ENCODE measurements at places on chromosomes 7 and 10.

DNA sequence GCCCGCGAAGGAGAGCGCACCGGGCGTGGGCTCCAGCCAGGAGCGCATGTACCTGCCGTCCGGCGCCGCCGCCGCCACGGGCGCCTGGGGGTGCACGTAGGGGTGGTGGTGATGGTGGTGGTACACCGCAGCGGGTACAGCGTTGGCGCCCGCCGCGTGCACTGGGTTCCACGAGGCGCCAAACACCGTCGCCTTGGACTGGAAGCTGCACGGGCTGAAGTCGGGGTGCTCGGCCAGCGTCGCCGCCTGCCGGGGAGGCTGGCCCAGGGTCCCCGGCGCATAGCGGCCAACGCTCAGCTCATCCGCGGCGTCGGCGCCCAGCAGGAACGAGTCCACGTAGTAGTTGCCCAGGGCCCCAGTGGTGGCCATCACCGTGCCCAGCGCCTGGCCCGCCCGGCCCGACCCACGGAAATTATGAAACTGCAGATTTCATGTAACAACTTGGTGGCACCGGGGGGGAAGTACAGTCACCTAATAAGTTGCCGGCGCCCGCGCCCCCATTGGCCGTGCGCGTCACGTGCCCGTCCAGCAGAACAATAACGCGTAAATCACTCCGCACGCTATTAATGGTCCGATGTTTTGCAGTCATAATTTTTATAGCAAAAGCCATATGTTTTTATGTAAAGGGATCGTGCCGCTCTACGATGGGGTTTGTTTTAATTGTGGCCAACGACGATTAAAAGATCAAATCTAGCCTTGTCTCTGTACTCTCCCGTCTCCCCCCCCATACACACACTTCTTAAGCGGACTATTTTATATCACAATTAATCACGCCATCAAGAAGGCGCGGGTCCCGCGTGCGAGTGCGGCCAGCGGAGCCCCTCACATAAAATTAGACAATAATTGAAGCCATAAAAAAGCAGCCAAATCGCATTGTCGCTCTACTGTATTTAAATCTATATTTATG, at the start of gene HOXA9:
TSS of gene HOXA9 (minus strand) at position 449 of the 907 bp plus-strand sequence. CDS start at position 369, 80 bp downstream.
- DNase-seq = no peak

DNA sequence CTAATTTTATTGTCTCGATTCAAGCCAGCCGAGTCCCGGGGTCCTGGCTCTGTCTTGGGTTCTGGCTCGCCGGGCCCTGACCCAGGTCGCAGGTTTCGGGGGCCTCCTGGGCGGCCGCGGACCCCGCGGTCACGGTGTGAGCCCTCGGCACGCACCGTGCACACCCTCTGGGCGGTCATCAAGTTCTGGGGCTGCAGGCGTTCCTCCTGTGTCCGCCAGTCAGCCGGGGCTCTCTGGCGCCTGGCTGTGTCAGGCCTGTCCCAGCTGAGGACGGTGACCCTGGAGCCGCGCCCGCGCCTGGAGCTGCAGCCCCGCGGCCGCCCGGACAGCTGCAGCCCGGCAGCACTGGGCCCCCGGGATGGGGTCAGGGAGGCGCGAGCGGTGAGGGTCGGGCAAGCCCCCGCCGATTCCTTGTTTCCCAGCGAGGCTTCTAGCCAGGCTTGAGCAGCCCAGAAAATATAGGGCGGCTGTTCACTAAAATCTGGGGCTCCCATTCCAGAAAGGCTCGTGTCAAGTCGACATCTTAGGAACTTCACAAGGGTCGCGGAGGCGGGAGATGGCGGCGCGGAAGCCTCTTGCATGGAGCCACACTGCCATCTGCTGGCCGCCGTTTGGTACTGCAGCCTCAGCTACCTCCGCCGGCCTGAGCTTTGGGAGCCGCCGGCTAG, 4.2 kb upstream of the HOXA7 start:
- peak; percentile 77 for DNase-seq

DNA sequence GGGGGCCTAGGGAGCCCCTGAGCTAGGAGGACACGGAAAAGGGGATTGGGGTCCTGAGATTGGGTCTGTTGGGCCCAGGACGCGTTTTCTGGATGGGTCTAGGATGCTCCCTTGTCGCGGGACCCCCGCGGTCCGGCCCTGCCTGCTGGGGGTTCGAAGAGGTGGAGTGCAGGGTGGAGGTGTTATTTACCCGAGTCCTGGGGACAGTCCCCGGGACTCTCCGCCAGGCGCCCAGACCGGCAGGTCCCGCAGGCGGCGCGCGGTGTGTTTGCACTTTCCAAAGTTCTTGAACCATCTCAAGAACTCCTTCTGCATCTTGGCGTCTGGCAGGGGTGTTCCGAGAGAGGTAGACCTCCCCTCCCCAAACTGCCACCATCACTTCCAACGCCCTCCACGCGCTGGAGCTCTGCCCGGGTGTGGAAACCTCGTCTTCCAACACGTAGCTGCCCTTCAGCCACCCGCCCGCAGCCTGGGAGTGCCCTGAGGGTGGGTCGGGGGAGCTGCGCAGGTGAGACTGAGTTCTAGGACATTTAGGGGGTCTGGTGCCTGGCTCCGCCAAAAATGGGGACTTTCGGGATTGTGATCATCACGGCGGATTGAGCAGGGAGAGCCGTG, 569 bp downstream of the CAV1 start:
- no peak for DNase-seq

- DNase-seq = no peak
Measured at GRCh38 chr7:106773228-106773627, 91.9 kb upstream of the PIK3CG start.

- no peak for DNase-seq
Measured at GRCh38 chr7:158582089-158582456, 5.5 kb downstream of the PTPRN2 start.

- DNase-seq = no peak
Measured at GRCh38 chr7:80244206-80244916, 109.7 kb downstream of the GNAI1 start.

DNA sequence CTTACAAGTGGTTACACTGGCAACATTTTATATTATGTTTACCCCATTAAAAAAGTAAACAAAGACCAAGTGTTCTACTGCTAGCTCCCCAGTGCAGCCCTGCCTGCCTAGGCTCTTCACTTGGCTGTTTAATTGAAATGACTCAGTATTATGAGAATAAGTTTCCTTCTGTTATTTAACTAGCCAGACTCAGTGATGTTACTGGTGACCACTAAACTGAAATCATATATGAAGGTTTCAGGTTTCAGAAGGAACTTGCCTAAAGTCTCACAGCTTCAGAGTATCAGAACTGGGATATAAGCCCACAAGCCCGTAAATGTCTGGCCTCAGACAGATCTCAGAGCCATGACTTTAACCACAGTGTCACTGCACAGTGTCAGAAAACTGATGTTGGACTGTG, 66.8 kb upstream of the EXOC4 start:
- DNase-seq = no peak

DNA sequence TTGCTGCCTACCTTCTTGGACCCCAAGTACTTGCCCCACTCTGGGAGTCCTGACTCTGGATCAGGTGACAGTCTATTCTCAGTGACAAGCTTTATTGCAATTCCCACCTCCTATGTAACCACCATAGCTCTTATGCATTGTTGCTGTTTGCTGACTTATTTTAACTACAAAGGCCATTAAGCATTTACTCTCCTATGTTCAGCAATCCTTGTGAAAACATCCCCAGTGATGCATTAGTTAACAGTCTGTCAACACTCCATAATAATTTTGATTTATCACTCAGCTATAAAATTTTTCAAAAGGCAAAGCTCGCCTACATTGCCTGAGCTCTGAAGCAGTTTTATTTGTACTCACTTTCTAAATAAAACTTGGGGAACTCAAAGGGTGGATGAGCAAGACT, 871.8 kb upstream of the SORCS1 start:
- DNase-seq = no peak

GRCh38 chr7:74061840-74062539, 21.6 kb upstream of the LIMK1 start:
- no peak for DNase-seq

DNA sequence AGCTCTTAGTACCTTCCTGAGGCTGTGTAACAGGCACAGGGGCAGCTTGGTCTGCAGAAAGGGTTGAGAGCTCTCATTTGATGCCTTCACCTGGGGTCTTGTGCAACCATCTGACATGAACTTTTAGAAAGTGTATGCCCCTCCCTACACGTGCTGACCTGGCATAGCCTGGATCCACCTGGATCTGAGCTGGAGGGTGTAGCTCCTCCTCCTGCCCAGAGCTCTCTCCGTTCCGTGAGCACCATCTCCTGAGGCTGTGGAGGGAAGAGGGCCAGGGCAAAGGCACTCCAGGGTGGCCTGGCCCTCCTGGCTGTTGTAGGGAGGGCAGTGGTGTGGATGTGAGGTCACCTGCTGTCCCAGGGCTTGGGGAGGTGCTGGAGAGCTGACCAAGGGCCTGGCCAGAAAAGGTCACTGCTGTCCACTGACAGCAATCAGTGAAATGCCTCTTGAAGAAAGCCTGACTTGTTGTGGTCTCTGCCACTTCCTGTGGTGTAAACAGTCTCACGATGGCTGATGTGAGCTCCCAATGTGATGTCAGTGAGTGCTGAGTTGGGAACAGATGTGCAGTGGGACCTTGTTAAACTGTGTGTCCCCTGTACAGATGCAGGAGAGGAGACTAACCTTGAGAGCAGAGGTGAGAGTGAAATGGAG, 23.0 kb downstream of the AMZ1 start:
- no peak for DNase-seq

GRCh38 chr10:59577984-59578383, 131.7 kb downstream of the SLC16A9 start:
- DNase-seq = no peak

DNA sequence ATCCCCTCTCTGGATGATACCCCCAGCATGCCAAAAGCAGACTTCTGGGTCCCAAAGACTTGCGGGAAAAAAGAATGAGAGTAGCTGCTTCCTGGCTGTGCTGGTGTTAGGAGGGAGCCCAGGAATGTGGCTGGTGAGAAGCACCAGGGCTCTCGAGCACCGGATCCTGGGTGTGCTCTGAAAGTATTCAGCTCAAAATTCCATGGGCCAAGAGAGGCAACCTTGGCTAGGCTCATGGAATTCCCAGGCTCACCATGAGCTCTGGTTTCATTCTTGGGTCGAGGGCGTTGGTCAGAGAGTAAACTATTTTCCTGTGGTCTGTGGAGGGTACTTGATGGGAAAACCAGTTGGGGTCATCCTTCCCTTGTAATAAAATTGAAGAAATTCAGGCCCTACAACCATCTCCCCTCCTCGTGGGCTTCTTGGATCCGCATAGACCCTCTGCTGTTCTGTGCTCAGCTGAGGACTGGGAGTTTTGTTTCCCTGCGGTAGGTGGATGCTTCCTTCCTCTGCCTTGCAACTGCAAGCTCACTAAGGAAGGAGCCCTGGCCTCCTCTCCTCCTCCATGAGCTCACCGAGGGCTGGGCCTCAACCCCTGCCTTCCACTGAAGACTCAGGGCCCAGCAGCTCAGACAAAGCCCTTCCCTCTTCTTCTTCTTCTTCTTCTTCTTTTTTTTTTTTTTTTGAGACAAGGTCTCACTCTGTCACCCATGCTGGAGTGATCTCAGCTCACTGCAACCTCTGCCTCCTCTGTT, 34.5 kb upstream of the AQP1 start:
- no peak for DNase-seq

DNA sequence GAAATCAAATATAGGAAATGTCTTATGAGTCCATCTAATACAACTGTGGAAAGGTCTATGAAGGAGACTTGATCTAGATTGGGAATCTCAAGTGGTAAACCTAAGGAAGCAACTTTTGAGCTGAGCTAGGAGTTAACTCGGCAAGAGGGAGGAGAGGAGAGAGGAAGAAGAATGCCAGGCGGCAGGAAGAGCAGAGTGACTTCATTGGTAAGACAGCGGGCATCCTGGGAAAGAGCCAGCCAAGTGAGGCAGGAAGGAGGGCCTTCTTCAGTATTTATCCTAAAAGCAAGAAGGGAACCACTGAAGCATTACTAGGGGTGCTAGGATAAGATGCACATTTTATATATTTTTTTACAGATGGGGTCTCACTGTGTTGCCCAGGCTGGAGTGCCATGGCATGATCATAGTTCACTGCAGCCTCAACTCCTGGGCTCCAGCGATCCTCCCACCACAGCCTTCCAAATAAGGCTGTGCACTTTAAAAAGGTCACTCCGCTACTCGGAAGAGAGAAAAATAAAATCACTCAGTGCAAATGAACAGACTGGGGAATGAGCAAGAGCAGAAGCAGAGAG, 2.0 kb downstream of the BCL7B start:
- DNase-seq = no peak

- no peak for DNase-seq
Measured at GRCh38 chr10:79380125-79380945, 33.1 kb downstream of the PPIF start.

Measured in stimulated activated CD4-positive, alpha-beta T cell treated with anti-CD3 and anti-CD28 coated beads, Interleukin-1b, Interleukin-23, amount 100 ng/mL, for 1 hour (primary cell).